Dermis blood vessel endothelial cell (primary cell): ENCODE measurements at places on chromosomes 3 and 15.

- no peak for DNase-seq
Measured at GRCh38 chr15:65777843-65778242, 14.2 kb downstream of the DENND4A start.

DNA sequence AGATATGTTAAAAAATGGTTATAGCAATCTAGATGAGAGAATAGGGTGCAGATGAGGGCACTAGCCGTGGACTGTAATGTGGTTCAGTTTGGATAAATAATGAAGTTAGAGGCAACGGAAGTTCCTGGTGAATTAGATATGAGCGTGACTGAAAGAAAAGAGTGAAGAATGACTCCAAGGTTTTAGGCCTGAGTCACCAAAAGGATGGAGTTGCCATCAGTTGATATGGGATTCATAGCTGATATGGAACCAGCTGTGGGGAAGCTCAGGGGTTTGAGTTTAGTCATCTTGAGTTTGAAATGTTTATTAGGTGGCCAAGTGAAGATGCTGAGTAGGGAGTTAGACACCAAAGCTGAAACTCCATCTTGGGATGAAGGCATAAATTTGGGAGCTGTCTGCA lies 66.2 kb downstream of the SSR3 start:
- DNase-seq: no peak

DNA sequence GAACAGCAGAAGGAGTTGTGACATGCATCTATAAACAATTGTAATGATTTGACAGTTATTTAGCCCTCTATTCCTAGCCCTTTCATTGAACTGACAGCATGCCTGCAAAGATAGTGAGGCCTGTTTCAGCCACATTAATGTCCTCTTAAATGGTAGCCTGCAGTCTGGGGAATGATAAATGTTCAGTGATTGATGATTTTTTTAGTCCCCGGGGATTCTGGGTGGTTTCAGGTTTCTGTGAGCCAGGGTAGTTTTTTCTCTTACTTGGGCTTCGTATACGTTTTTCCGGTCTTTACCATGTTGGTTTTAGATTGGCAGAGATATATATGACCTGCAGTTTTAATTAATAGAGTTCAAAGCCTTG lies 172.0 kb downstream of the TCF12 start:
- DNase-seq: no peak

- DNase-seq: peak; percentile 79
Measured at GRCh38 chr15:63233667-63234423, 43.6 kb upstream of the APH1B start.

DNA sequence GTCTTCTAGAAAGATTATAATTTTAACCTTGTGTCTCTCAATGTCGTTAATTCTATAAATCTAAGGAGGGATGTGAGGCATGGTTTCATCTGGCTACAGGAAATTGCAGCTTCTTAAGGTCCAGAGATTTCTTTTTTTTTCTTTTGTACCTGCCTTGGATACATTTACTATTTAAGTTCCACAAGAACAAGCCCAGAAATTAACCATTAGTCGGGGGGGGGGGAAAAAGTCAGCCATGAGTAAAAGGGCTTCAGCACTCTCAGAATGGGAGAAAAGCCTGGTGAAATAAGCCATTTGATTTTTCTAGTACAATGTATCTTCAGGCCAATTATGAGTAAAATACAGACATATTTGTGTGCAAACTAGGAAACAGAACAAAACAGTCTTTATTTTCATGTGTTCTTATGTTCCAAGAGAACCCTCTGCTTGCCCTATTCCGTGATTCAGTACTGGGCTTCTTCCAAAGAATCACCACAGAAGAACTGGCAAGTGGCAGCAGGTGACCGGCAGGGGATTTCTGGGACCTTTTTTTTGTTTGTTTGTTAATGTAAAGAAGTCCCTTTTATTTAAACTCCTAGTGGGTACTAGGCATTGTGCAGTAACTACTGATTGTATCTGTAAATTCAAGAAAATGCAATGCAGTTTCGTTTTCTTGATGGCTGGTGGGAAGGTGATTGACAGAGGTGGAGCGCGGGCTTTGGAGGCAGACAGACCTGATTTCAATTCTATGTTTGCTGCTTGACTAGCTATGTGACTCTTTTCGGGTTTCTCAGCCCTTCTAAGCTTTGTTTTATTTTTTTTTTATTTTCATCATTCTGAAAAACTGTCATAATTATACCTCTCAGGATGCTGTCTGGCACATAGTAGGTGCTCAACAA lies 82.5 kb downstream of the PEX5L start:
- no peak for DNase-seq

- no peak for DNase-seq
Measured at GRCh38 chr3:155863072-155863784, 7.2 kb upstream of the GMPS start.

- no peak for DNase-seq
Measured at GRCh38 chr15:85758655-85758978, 36.1 kb downstream of the KLHL25 start.

- no peak for DNase-seq
Measured at GRCh38 chr15:43529141-43529540, 11.7 kb downstream of the MAP1A start.

DNA sequence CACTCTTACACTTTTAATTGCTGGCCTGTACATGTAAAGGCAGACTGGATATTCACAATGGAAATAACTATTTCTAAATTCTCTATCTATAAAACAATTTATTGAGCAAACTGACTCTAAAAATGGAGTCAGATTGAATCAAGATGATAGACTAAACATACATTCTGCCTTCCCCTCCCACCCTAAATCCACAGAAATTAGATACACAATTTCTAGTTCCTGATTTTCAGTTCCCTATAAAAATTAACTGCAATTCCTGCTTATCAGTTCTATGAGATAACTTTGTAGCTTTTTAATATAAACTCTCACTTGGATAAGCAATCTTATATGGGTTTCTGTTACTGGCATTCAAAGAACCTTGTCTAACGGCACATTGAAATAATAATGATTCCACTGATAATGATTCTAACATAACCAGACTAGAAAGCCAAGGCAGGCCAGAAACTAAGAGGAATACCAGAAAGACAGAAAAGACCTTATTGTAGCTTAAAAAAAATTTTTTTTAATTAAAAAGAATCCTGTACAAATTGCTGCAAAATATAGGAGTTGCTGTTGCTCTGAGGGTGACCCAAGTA lies 33.1 kb downstream of the TBC1D5 start:
- no peak for DNase-seq

GRCh38 chr15:88994286-88994685 lies 81.1 kb upstream of the MFGE8 start:
- DNase-seq: no peak

- no peak for DNase-seq
Measured at GRCh38 chr15:100775581-100776185, 103.9 kb upstream of the ALDH1A3 start.

- no peak for DNase-seq
Measured at GRCh38 chr3:144683065-144683464, 711.4 kb downstream of the DIPK2A start.

DNA sequence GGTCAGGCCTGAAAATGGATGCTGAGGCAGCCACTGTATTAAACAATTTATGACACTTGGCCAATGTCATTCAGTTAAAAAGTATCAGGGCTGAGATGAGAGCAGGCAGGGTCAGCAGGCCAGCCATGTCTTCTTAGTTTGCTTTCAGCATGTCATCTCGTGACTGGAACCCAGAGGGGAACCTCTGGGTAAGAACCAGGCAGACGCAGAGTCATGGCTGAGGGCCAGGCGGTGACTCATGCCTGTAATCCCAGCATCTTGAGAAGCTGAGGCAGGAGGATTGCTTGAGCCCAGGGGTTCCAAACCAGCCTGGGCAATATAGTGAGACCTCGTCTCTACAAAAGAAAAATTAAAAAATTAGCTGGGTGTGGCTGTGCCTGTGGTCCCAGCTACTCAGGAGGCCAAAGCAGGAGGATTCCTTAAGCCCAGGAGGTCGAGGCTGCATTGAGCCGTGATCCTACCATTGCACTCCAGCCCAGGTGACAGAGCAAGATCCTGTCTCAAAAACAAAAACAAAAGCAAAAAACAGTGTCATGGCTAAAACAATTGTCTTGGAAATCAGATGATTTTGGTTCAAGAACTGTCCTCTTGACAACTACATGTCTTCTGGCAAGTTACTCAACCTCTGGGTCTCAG lies 11.7 kb downstream of the BCL2L10 start:
- peak; percentile 92 for DNase-seq

GRCh38 chr3:60475096-60475495 lies 776.2 kb downstream of the FHIT start:
- no peak for DNase-seq
